Erythroblast (primary cell): ENCODE measurements at places on chromosomes 16 and 17.

DNA sequence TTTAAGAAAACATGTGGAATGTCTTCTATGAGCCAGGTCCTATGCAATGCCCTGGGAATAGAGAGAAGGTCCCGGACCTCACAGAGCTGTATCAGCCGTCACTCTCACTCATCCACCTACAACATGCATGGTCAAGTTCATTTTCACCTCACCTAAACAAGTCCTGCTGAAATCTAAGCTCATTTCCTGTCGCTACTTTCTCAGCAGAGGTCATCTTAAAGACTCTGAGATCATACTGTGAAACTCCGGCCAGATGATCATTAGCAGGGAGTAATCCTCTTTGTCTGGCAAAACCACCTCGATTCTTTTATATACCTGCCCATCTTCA, 66.2 kb upstream of the LYRM9 start:
- no peak for DNase-seq

DNA sequence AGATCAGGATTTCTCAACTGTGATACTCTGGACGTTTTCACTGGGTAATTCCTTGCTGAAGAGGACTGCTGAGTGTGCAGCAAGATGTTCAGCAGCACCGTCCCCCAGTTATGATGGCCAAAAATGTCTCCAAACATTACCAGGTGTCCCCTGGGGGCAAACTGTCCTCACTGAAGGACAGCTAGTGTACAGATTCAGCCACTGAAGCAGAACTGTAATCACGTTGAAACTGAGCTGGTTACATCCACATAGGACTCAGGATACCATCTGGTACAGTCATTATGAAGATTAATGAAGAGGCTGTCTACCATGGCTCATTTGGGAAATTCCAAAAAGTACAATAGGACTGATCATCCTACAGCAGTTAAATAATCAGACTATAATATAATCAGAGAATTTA, 43.3 kb upstream of the GINS3 start:
- DNase-seq = no peak

DNA sequence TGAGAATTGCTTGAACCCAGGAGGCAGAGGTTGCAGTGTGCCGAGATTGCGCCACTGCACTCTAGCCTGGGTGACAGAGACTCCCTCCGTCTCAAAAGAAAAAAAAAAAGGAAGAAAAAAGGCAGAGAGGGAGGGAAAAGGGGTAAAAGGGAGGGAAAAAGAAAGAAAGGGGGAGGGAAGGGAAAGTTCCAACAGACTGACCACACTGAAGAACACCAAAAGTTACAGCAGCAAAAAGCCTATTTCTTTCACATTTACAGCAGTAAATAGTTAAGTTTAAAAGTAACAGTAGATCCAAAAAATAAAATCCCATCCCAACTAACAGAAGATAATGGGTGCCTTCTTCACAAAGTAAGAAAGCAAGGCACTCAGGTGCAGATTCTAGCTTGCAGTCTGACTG, 36.9 kb upstream of the C17orf78 start:
- DNase-seq = no peak

- DNase-seq = peak; percentile 67
Observed at GRCh38 chr16:28317040-28317880, 24.9 kb downstream of the SBK1 start.

DNA sequence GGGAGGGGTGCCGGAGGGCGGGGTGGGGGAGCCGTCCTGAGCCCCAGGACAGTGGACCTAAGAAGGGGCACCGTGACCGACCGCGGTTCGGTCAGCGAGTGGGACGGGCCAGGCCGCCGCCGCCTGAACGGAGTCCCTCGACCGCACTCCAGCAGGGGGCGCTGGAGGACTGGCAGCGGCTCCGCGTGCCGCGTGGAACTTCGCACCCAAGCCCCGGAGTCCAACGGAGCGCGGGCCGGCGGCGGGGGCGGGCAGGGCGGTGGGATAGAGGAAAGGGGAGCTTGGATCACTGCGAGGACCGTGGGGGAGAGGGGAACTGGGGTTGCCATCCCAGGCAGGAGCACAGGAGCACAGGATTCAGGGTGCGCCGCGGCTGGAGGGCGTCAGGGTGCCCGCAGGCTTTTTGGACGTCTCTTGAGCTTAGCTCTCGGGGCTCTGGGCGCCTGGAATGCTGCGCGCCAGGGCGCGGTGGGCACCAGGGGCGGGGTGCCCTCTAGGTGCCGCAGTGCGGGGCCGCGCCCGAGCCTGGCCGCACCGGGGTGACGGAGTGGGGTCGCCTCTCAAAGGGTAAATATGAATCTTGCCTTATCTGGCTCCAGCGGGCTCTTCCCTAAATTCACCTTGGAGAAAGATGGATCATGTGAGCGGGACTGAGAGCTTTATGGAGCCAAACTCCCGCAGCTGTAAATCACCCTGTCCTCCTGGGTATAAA, 379 bp upstream of the OTOP2 start:
- DNase-seq = peak; percentile 83

GRCh38 chr17:781805-782731, at the start of the genes GLOD4 and MRM3:
Gene GLOD4 (minus strand): TSS chr17:782280. CDS start chr17:782255, 25 bp downstream.
Gene MRM3 (plus strand): TSS chr17:782353. CDS start chr17:782379, 26 bp downstream.
- peak; percentile 96 for DNase-seq

DNA sequence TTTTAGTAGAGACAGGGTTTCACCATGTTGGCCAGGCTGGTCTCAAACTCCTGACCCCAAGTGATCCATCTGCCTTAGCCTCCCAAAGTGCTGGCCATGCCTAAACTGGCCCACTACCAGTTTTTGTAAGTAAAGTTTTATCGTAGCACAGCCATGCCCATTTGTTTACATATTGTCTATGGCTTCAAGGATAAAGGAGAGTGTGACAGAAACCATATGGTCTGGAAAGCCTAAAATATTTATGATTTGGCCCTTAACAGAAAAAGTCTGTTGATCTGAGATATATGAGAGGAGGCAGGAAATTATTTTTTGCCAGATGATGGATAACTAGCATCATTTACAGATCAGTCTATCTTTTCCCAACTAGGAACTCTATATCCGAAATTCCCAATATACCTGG, 4.5 kb downstream of the AKAP10 start:
- no peak for DNase-seq

GRCh38 chr17:45029758-45030423, 21.5 kb downstream of the DCAKD start:
- DNase-seq = no peak

DNA sequence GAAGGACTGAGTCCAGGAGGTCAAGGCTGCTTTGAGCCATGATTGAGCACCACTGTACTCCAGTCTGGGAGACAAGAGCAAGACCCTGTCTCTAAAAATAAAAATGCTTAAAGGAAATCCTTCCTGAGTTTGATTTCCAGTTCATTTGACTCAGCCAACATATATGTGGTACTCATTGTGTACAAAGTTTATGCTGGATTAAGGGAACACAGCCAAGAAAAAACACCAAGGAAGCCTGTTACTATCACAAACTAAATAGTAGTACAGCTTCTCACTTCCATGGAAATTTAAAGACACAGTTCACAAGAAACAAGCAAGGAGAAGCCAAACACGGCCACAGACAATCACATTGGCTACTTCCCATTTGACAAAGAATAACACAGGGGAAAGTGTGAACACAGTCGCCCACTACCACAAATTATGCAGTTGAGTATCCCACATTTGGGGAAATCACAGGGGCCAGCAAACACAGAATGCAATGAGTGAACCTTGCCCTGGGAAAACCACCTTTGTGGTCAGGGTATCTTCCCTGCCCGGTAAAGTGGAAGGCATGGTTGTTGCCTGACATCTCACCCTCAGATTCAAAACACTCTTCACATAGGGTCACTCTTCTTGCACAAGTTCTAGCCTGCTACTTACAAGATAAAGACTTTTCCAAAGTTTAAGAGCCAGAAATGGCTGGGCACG, 14.5 kb downstream of the TEX14 start:
- no peak for DNase-seq

DNA sequence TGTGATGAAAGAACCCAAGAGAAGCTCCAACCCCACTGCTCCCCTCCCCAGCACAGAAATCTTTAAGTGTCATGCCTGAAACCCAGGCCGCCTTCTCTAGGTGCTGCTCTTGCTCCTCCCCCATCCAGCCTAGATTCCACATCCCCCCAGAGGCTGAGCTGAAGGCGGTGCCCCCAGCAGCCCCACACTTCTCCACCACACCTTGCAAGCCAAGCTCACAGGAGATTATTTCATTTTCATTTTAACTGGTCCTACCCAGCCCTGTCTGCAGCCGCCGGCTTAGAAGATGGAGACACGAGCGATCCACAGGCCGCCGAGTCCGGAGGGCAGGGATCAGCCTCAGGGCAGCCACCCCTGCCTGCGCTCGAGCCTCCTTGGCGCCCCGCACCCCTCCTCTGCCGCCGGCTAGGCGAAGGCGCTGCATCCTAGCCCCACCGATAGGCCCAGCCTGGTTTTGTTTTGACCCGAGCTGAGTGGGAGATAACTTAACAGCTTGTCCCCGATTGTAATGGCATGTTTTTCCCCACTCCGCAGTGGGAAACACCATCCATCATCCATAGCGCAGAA, 125.3 kb downstream of the RBFOX3 start:
- no peak for DNase-seq

DNA sequence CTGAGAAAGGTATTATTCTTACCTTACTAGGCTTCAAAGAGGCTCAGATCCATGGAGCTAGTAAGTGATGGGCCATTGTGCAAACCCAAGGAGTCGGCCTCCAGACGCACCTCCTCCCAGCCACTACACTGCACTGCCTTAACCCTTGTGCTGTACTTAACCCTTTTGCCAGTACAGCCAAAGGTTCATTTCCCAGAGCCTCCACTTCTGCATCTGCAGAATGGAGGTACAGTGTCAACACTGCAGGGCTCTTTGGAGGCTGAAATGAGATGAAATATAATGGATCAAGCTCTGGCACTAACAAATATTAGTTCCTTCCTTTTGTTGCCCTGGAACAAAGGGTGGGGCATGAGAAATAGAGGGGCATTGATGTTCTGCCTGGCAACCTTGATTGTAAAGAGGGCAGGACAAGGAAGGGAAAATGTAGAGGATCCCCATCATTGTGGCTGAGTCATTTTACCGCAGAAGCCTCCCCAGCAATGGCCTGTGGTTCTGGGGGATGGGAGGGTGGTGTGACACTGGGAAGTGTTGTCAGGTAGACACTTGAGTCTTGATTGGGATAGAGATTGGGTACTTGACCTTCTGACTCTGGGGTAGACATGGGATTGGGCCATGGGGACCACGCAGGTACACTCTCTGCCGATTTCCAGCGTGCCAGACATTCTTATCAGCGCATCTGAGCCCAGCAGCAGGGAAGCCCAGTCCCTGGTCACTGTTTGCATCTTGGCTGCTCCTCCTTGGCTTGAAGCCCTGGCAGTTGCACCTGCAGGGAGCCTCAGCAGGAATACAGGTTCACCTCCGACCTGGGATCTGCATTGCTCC, 84.0 kb downstream of the MSI2 start:
- DNase-seq = no peak

- DNase-seq = no peak
Observed at GRCh38 chr17:80202197-80202596, 17.9 kb downstream of the SGSH start.

GRCh38 chr17:28689011-28689410, 22.7 kb downstream of the PROCA1 start:
- no peak for DNase-seq

GRCh38 chr17:47810200-47810821, 11.3 kb downstream of the OSBPL7 start:
- DNase-seq = peak; percentile 81
